ENCODE measurements at places on chromosomes 6 and 20.
A peak's percentile ranks its signal among the peaks of the same experiment; 100 is the strongest.

DNA sequence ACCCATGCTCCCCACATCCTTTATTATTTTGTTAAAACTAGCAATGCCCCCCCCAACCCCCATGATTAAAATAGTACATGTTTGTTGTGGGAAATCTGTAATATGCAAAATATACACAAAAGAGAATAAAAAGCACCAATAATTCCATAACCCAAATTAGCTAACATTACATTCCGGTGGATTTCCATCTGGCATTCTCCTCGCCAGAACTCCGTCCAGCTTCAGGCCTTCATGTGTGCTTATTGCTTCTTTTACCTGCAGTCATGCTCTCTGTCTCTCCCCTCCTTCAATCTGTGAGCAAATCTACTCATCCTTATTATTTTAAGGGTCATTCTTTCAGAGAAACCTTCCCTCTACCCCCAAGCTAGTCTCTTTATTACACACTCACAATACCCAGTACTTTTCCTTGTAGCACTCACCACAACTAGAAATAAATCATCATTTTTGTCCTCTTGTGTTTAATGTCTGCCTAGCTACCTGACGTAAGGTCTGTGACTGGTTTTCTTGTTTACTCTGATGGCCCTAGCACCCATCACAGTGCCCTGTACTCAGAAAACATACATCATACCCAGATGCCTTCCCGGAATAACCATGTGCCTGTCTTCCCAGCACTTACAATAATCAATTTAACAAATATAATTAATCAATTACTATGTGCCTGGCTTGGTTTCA is 25.6 kb upstream of the IER3 start:
- no peak for DNase-seq

DNA sequence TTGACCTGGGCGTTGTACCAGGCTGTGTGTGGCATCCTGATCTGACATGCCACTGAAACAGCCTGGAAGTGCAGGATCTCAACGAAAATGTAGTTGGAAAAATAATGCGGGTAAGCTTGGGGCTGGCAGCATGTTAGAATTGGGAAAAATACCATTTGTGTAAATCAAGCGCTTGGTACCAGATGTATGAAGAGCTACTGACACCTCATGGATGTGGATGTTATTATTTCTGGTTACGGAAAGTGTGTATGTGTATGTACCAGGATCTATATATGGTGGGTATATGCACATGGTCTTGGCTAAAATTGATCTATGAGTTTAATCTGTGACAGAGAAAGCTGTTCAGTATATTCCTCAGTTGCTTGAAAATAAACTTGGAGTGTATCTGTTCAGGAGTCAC is 22.7 kb downstream of the HIVEP1 start:
- no peak for DNase-seq

GRCh38 chr6:84059082-84059481 is 25.5 kb downstream of the MRAP2 start:
- DNase-seq, result no peak

DNA sequence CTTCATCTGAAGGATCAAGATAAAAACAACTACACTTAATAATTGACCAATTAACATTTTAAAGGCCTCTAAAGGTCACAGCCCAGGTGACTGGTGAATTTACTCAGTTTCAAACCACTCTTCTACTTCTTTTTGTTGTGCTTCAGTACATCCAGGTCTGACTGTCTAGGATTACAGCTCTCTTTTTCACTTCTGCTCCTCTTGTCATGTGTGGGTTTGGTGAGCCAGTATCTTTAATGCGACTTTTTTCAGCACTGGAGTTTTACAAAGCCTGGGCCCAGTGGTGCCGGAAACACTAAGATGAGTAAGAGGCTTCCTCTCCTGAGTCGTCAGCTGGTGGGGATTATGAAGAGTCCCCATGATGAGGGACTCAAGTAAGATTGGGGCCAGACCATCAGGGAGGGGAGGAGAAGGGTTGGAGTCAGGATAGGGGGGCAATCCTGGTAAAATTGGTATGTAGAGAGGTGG is 27.0 kb downstream of the HECA start:
- peak; percentile 52 for DNase-seq

DNA sequence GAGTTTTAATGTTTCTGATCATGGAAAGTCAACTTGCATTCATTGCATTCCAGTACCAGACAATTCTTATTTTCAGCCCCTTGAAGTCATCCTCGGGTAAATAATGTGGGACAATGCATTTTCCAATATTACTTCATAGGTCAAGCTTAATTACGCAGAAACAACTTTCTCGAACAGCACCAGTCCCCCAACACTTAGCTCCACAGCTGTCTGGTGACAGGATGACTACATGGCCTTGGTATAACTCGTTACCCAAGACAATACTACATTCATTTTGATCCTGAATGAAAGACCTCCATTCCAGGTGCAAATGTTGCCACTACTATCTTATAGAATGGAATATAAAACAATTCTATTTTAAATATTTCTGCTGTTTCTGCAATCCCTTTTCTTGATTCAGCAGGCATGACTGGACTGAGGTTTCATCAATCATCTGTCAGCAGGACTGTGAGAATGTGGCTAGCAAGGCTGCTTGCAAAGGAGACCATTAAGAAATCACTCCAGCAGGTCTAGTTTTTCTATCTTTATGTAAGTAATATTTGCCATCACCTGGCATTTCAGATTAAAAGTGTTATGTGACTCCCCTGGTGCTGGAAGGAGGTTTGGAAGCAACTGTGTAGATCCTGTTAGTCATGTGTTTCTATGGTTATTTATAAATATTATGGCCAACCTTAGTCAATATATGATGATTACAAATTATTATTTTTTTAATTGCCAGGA is 147.9 kb downstream of the HAO1 start:
- DNase-seq, result no peak

- no peak for DNase-seq
Observed at GRCh38 chr6:15776458-15776980, 113.7 kb upstream of the DTNBP1 start.

GRCh38 chr6:134363323-134364039 is 45.6 kb upstream of the SGK1 start:
- DNase-seq, result no peak

DNA sequence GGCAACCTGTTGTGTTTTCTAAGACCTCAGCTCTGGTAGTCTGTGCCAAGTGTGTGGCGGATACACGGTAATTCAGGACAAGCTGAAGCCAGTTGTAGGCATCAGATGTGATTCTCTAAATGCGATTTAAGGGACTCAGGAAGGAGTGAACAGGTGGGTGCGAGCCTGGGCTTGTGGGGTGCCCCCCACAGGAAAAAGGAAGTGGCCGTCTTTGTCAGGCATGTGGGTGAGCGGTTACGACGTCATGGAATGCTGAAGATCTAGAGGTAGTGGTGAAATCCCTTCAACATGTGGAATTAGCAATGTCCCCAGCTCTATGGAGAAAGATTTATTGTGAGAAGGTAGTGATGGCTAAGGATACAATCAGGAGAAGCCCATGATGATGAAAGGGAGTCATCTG is 95.1 kb upstream of the EXOC2 start:
- no peak for DNase-seq

DNA sequence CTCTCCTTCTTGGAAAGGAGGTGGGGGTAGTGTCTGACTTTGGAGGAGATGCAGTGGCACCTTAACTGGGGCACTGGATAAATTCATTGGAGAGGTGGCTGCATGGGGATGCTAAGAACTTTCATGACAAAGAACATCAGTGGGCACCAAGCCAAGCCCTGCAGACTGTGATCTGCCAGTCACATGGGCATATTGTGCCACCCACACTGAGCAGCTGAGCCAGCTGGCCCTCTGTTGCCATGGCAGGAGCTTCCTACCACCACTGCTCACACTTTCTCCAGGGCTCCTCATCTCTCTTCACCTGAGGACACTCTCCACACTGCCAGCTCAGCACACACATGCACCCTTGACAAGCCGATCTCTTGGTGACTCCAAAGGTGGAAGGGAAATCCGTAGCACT is 715.6 kb downstream of the QKI start:
- DNase-seq, result no peak

- no peak for DNase-seq
Observed at GRCh38 chr20:57546956-57547649, 13.8 kb upstream of the PCK1 start.

GRCh38 chr20:11162026-11162775 is 488.4 kb upstream of the JAG1 start:
- no peak for DNase-seq

GRCh38 chr6:125924169-125924568 is 32.4 kb upstream of the HINT3 start:
- DNase-seq, result no peak

- DNase-seq, result no peak
Observed at GRCh38 chr20:41830702-41831101, 212.5 kb upstream of the CHD6 start.

- DNase-seq, result no peak
Observed at GRCh38 chr6:156193381-156193780, 583.8 kb upstream of the ARID1B start.

DNA sequence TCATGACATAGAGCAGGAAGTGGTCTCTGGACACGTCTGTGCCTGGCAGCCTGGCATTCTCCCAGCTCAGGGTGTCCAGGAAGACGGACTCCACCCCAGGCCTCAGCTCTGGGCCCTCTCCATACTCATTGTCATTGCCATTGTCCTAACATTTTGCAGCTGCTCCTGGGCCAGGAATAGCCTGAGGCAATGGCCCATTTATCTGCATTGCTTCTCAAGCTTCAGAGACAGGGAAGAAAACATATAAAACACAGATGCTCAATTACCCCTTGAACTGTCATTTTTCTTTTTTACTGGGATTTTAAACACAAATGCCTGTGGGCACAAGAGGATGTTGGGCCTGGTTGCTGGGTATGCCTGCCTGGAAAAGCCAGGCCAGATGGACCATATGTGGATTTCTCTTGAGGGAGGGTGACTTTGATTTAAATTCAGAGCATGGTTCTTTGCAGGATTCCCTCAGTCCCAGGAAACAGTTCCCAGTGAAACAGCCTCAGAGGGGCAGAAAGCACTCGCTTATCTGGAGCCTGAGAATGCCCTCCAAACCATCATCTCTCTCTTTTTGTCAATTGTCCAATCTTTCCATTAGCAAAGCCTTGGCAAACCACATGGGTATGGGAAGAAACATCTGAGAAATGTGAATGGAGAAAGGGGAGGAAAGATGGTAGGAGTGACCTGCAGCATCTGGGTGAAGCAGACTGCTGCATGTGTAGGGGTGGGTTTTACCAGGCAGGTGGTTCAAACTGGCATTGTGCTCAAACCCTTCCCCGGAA is 17.9 kb downstream of the LAMP5 start:
- DNase-seq, result no peak

GRCh38 chr20:51955756-51956155 is 153.4 kb upstream of the SALL4 start:
- DNase-seq, result no peak

- no peak for DNase-seq
Observed at GRCh38 chr6:155980768-155981079, 525.1 kb upstream of the NOX3 start.

- no peak for DNase-seq
Observed at GRCh38 chr6:152981219-152981618, 1.6 kb downstream of the FBXO5 start.

DNA sequence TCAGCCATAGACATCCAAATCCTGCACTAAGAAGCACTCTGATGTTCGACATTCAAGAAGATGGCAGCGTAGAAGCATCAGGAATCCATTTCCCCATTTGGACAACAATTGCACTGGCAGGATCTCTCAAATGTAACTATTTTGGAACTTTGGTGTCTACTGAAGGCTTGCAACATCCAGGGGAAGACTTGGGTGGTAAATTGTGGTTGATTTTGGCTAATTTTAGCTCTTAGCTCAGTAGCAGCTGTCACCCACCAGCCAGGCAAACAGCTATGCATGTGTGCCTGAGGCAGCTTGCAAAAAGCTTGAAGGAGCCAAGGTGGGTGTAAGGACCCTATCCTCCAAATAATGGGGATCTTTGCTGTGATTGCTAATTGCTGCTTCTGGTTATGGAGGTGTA is 35.1 kb upstream of the PPP1R3G start:
- no peak for DNase-seq

DNA sequence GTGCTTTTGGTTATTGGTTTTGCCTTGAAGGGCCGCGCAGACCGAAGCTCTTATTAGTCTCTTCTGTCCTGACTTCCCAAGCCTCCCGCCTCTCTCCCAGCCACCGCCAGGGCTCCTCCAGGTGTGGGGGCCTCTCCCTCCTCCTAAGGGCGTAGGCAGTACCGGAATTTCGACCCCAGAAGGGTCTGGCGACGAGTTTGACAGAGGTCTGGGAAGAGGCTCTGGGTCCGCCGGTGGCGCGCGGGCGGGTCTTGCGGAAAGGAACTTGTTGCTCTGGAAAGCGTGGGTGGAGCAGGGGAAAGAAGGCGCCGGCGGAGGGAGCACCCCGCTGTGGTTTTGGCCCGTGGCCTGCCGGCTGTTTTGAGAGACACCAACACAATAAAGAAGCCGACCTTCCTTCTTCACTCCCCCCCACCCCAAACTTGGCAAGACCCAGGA is 1.8 kb downstream of the PCSK2 start:
- no peak for DNase-seq

- peak; percentile 32 for DNase-seq
Observed at GRCh38 chr20:17969278-17969883, 563 bp downstream of the MGME1 start.

GRCh38 chr20:31718952-31719643 is 3.6 kb downstream of the BCL2L1 start:
- no peak for DNase-seq

DNA sequence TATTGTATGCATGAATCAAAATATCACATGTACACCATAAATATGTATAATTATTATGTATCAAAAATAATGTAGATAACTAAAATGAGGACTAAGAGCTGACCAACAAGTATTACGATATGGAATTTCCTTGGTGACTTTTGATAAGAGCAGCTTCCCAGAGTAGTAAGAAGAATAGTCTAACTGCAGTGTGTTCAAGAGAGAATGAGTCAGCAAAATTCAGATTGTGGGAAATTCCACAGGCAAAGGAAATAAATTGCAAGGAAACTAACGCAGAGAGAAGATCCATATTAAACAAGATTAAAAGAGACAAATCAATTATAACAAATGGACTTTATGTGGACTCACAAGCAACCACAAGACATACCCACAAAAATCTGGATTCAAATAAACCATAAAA is 26.4 kb downstream of the FRK start:
- no peak for DNase-seq

DNA sequence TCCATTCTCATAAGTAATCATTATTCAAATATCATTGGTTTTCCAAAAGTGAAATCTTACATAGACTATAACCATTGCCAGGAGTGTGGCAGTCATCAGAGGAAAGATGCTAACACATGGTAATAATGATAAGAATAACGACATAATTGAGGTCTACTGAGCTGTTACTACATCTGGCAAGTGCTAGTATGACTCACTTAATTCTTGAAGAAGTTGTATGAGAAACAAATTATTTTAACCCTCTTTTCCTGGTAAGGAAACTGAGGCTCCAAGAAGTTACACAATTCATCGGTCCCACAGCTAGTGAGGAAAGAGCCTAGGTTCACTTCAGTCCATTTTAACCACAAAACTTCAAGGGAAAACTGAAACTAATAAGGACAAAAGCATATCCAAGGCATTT is 335.6 kb upstream of the BTBD3 start:
- DNase-seq, result no peak

DNA sequence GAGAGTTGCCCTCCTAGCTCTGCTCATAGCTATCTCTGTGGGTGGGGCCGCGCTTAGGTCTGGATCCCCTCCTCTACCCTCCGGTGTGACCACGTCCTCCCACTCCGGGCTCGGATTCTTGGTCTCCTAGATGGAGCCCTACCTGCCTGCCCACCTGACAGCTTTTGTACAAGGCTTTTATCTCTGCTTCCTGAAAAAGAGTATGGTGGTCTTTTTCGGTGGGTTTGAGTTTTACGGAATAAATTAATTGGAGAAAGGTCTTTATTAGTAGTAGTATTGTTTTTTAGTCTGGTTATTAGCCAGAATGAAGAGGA is 773 bp downstream of the SMAP1 start:
- no peak for DNase-seq

- no peak for DNase-seq
Observed at GRCh38 chr20:49766979-49767521, 45.6 kb upstream of the SLC9A8 start.
